ENCODE measurements at places on chromosomes 4 and X. TPM values are rescaled to one million over a fixed set of nuclear protein-coding genes. Genes with fewer than 3 reads are reported as not detected.

The RASL11B gene
- 7.6 TPM for total RNA-seq

The MSANTD1 gene
- 2.5 TPM for total RNA-seq

The AREG gene
- total RNA-seq: 1.3 TPM

The DKK2 gene
- total RNA-seq: not detected

The MAGEA2 gene
- 0.63 TPM for total RNA-seq

The ETDB gene
- total RNA-seq: not detected

The WNK3 gene
- total RNA-seq: 30.7 TPM

- peaks cover 6% of the 10 kb centered on the region for H3K27me3 ChIP-seq
- no peaks in the 10 kb centered on the region for H3K36me3 ChIP-seq
- H3K4me1 ChIP-seq: no peaks in the 10 kb centered on the region
- no peak overlapping the region for H3K27ac ChIP-seq
- DNase-seq: no peak
Observed at GRCh38 chr4:27055221-27055760, 194.7 kb downstream of the STIM2 start.

DNA sequence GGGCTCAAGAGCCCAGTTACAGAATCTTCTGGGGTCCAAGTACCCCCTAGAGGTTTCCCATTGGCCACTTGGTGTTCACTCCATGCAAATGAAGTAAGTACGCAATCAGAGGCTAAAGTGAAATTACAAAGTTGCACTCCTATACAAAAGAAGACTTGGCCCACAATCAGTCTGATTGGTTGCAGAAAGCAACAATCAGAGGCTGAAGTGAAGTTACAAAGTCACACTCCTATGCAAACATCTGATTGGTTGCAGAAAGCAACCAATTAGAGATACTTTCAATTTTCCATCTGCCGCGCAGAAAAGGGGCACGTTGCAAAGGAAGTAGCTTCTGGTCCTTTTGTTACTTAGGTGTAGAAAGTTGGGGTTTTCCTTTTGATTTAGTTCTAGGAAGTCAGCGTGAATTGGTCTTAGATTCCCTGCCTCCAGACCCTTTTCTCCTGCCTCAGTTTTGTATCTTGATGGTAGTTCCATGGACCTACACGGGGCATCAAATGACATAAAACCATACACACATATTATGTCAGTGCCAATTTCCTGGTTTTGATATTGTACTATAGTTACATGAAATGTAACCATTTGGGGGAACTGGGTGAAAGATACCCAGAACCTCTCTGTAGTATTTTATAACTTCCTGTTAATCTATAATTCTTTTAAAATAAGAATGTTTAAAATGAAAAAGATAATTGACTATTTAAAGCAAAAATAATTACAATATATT, 12.4 kb upstream of the PIN4 start:
- no peak overlapping the region for H3K27ac ChIP-seq
- H3K36me3 ChIP-seq: no peaks in the 10 kb centered on the region
- H3K27me3 ChIP-seq: no peaks in the 10 kb centered on the region
- DNase-seq: no peak

GRCh38 chr4:174135936-174136406, 147.5 kb downstream of the FBXO8 start:
- H3K36me3 ChIP-seq: no peaks in the 10 kb centered on the region
- no peaks in the 10 kb centered on the region for H3K27me3 ChIP-seq
- H3K4me3 ChIP-seq: no peak overlapping the region
- no peaks in the 10 kb centered on the region for H3K4me1 ChIP-seq
- H3K27ac ChIP-seq: no peak overlapping the region
- no peak for DNase-seq

- H3K4me3 ChIP-seq: no peak overlapping the region
- peak; percentile 77 for DNase-seq
- no peaks in the 10 kb centered on the region for H3K36me3 ChIP-seq
- H3K4me1 ChIP-seq: no peaks in the 10 kb centered on the region
- no peaks in the 10 kb centered on the region for H3K27me3 ChIP-seq
Observed at GRCh38 chr4:85520765-85521749, 46.1 kb downstream of the ARHGAP24 start.

GRCh38 chr4:69910016-69910782, 20.7 kb upstream of the CSN1S1 start:
- peaks cover 3% of the 10 kb centered on the region for H3K27me3 ChIP-seq
- no peak overlapping the region for H3K4me3 ChIP-seq
- DNase-seq: no peak
- H3K36me3 ChIP-seq: no peaks in the 10 kb centered on the region
- H3K27ac ChIP-seq: no peak overlapping the region
- H3K4me1 ChIP-seq: no peaks in the 10 kb centered on the region

GRCh38 chr4:64737026-64737853, 328.0 kb upstream of the TECRL start:
- DNase-seq: no peak
- no peaks in the 10 kb centered on the region for H3K27me3 ChIP-seq
- H3K4me3 ChIP-seq: no peak overlapping the region
- H3K4me1 ChIP-seq: no peaks in the 10 kb centered on the region

DNA sequence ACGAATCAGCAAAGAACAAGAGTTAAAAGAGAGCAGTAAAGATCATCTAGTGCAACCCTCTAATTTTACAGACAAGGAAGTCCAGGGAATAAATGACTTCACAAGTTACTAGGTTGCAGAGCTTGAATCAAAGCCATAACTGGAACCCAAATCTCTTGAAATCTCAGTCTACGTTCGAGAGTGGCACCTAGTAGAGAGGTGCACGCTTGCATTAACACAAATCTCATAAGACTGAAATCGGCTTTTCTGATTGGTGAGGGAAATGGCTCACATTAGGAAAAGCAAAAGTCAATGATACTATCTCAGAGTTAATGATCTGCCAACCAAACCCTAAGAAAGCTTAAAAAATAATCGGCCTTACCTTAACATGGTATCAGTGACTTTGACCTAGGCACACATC, 43.0 kb downstream of the FAT1 start:
- H3K27me3 ChIP-seq: no peaks in the 10 kb centered on the region
- peaks cover 16% of the 10 kb centered on the region for H3K4me1 ChIP-seq
- no peak for DNase-seq

- H3K27me3 ChIP-seq: no peaks in the 10 kb centered on the region
- peak; percentile 52 for DNase-seq
- H3K36me3 ChIP-seq: peaks cover 9% of the 10 kb centered on the region
Observed at GRCh38 chrX:134886002-134886596, 104.7 kb upstream of the SMIM10 start.

GRCh38 chrX:67004451-67004850, 365.6 kb upstream of the EDA2R start:
- DNase-seq: no peak
- no peaks in the 10 kb centered on the region for H3K4me1 ChIP-seq
- H3K27ac ChIP-seq: no peak overlapping the region
- H3K4me3 ChIP-seq: no peak overlapping the region
- H3K27me3 ChIP-seq: no peaks in the 10 kb centered on the region
- no peaks in the 10 kb centered on the region for H3K36me3 ChIP-seq

- no peaks in the 10 kb centered on the region for H3K4me1 ChIP-seq
- H3K27me3 ChIP-seq: no peaks in the 10 kb centered on the region
- H3K36me3 ChIP-seq: no peaks in the 10 kb centered on the region
- no peak overlapping the region for H3K27ac ChIP-seq
Observed at GRCh38 chrX:55206162-55206941, 13.8 kb upstream of the PAGE5 start.

DNA sequence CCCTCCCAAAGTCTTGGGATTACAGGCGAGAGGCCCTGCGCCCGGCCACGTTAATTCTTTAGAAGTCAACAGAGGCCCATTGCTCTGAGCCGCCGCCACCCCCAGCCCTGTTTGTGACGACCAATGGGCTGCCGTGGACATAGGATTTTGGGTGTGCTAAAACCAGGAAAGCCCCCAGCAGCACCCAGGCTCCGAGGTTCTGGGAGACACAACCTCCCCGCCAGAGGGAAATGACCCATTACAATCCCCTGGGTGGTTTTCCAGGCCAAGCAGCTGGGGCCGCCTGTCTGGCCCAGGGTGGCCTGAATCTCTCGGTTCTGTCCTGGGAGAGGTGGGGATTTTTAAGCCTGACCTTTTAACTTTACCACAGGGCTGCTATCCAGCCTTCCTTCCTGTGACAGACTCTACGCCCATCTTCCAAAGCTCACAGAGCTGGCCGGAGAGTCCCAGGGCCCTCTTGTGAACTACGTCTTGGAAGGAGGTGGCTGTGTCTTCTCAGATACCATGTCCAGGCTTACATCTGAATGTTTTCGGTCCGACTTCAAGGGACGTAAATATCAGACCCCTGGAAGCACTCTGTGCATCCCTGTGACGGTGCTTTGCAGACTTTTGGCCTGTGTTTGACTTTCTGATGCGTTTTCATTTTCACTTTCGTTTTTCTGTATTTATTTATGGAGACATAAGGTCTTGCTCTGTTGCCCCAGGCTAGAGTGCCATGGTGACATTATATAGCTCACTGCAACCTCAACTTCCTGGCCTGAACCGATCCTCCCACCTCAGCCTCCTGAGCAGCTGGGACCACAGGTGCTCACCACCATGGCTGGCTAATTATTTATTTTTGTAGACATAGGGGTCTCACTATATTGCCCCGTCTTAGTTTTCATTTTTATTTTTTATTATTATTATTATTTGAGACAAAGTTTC, 36.0 kb downstream of the P2RY8 start:
- H3K27ac ChIP-seq: no peak overlapping the region
- no peaks in the 10 kb centered on the region for H3K36me3 ChIP-seq
- no peak overlapping the region for H3K4me3 ChIP-seq
- H3K27me3 ChIP-seq: no peaks in the 10 kb centered on the region
- DNase-seq: no peak

GRCh38 chr4:54915276-54915675, 210.1 kb downstream of the KDR start:
- DNase-seq: no peak
- no peak overlapping the region for H3K27ac ChIP-seq
- H3K4me1 ChIP-seq: no peaks in the 10 kb centered on the region
- no peak overlapping the region for H3K4me3 ChIP-seq

- peaks cover 57% of the 10 kb centered on the region for H3K36me3 ChIP-seq
- no peaks in the 10 kb centered on the region for H3K4me1 ChIP-seq
- no peak for DNase-seq
- H3K4me3 ChIP-seq: no peak overlapping the region
Observed at GRCh38 chr4:76767983-76768382, 130.0 kb downstream of the SOWAHB start.

GRCh38 chr4:142596121-142596520, 250.0 kb downstream of the INPP4B start:
- H3K36me3 ChIP-seq: no peaks in the 10 kb centered on the region
- H3K27me3 ChIP-seq: no peaks in the 10 kb centered on the region
- no peak for DNase-seq
- H3K4me1 ChIP-seq: no peaks in the 10 kb centered on the region

DNA sequence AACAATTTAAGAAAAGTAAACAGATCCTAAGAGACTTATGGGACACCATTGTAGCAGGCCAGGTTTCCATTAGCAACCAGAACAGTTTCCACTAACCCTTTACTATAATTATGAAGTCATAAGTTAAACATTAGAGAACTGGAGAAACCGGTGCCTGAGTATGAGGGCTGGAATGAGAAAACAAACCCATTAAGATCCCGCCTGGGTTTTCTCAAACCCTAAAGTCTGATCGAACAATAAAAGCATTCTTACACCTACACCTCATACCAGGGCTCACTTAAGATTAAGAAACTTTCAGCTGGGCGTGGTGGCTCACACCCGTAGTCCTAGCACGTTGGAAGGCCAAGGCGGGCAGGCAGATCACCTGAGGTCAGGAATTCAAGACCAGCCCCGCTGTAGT, 13.7 kb upstream of the DHX15 start:
- no peaks in the 10 kb centered on the region for H3K27me3 ChIP-seq
- H3K27ac ChIP-seq: no peak overlapping the region
- no peaks in the 10 kb centered on the region for H3K36me3 ChIP-seq
- no peaks in the 10 kb centered on the region for H3K4me1 ChIP-seq
- no peak for DNase-seq

DNA sequence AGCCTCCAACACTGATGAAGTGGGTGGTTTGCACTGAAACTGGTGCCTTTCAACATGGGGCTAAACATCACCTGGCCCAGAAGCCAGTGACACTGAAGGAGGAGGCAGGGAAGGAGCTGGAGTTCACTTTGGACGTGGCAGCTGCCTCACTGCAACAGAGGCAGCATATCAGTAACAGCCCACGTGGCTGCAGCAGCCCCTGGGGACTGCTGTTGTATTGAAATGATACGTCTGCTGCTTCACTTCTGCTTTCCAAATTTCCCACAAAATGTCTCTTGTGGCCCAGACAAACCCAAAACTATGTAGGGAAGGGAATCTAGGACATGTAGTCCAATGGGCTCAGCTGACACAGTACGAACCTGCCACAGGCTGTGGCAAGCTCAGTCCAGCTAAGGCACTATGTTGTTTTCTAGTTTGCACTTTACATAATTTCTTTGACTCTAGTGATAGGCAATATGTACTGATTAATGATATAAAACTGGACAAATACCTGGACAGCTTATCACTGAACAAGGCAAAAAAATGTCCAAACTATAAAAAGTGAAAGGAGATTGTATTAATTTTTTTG, 84.7 kb upstream of the RAPGEF2 start:
- H3K4me1 ChIP-seq: peaks cover 3% of the 10 kb centered on the region
- H3K36me3 ChIP-seq: no peaks in the 10 kb centered on the region
- no peak for DNase-seq
- no peak overlapping the region for H3K4me3 ChIP-seq

- H3K4me1 ChIP-seq: peaks cover 3% of the 10 kb centered on the region
- no peaks in the 10 kb centered on the region for H3K36me3 ChIP-seq
- H3K27me3 ChIP-seq: no peaks in the 10 kb centered on the region
Observed at GRCh38 chr4:146132445-146132844, 43.1 kb upstream of the LSM6 start.

- no peaks in the 10 kb centered on the region for H3K27me3 ChIP-seq
- no peaks in the 10 kb centered on the region for H3K36me3 ChIP-seq
- DNase-seq: no peak
- H3K27ac ChIP-seq: no peak overlapping the region
Observed at GRCh38 chr4:76526585-76526990, 91.6 kb downstream of the SHROOM3 start.

DNA sequence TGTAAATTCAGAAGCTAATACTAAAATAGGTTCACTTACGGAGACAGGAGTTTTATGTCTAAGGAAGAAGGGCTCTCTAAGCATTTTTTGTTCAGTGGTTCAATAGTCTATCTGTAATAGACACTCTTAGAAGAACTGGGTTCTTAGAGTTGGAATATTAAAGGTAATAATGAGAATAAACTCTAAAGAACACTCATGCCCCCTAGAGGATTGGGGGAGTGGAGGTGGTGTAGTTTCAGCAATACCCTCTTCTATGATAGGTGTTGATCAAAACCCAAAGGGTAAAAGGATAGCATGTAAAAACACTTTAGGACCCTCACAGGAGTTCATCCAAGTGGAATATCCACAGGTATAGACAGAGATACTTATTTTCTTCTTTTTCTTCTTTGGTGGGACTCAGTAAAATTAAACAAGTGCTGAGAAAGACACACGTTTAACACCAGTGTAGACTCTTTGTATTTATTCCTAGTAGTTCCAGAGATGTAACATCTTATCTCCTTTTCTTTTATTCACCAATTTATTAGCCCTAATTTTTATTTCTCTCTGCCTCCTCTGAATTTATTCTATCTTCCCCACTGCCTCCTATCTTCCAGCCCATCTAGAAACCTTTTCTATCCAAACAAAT, 25.7 kb upstream of the MND1 start:
- peaks cover 62% of the 10 kb centered on the region for H3K36me3 ChIP-seq
- H3K27me3 ChIP-seq: no peaks in the 10 kb centered on the region
- H3K27ac ChIP-seq: no peak overlapping the region
- peak; percentile 61 for DNase-seq
- no peak overlapping the region for H3K4me3 ChIP-seq
